Vagina (tissue), 2 donors: ENCODE measurements at places on chromosomes 5 and 9.

GRCh38 chr9:68966496-68966944 lies 47.4 kb downstream of the PRKACG start:
- no peak for DNase-seq

GRCh38 chr9:116020146-116020545 lies 133.4 kb upstream of the PAPPA start:
- no peak for DNase-seq

GRCh38 chr5:139733010-139733688 lies 62.5 kb upstream of the PSD2 start:
- no peak for DNase-seq

GRCh38 chr9:138006576-138007233 lies 129.1 kb downstream of the CACNA1B start:
- no peak for DNase-seq

- DNase-seq: no peak
Measured at GRCh38 chr9:89312222-89312571, 1.2 kb downstream of the CKS2 start.

DNA sequence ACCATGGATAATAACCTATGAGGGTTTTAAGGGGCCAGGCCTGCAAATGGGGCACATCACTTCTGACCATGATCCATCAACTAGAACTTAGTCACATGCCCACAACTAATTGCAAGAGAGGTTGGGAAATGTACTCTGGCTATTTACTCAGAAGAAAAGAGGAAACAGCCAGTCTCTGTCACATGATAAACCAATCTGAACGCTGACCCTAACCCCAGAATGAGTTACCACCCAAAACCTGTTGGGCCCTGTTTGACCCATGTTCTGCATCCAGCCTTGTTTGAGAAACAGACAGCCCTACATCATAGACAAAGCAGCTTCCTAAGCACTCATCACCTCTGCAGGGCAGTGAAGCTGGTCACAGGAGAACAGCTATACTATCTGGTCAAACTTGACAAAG lies 5.8 kb downstream of the MACROH2A1 start:
- peak; percentile 78 for DNase-seq

GRCh38 chr9:123291736-123292135 lies 23.4 kb upstream of the STRBP start:
- DNase-seq: no peak

DNA sequence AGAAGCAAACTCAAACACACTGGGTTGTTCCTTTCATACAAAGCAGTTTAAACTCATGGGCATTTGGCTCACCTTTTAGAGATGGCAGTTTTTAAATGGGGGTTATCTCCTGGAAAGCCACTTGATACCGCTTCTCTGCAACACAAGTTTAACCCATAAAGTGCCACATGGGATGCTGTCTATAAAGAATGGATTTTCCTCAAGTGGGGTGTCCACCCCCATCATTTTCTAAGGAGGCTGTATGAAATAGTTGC lies 528 bp upstream of the TRPM3 start:
- no peak for DNase-seq

- DNase-seq: no peak
Measured at GRCh38 chr9:112411626-112412027, 31.7 kb downstream of the HSDL2 start.
